ENCODE measurements at places on chromosomes 7 and 10.
A peak's percentile ranks its signal among the peaks of the same experiment; 100 is the strongest.

DNA sequence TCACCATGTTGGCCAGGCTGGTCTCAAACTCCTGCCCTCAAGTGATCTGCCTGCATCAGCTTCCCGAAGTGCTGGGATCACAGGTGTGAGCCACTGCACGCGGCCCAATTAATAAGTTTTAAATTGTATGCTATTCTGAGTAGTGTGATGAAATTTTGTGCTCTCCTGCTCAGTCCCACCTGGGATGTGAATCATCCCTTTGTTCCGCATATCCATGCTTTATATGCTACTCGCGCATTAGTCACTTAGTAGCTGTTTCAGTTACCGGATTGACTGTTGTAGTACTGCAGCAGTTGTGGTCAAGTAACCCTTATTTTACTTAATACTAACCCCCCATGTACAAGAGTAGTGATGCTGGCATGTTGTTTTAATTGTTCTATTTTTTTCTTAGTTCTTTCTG is 47.3 kb upstream of the OIT3 start:
- no peak for DNase-seq

DNA sequence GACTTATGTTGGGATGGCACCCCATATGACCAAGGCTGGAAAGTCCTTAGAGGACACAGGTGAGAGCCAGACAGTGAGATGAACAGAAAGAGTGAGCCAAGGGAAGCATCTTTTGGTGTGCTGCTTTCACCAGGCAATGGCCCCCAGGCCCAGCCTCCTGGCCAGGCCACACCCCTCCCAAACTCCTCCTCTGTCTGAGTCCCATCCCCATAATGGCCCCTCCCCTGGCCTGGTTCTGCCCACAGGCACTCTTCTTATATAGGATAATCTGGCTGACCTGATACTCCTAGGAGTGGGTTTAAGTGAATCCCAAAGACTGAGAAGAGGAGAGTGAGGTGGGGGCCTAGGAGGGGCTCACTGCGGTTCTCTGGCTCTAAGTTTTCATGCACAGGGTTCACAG is 252.5 kb downstream of the RPS24 start:
- peak; percentile 17 for DNase-seq

DNA sequence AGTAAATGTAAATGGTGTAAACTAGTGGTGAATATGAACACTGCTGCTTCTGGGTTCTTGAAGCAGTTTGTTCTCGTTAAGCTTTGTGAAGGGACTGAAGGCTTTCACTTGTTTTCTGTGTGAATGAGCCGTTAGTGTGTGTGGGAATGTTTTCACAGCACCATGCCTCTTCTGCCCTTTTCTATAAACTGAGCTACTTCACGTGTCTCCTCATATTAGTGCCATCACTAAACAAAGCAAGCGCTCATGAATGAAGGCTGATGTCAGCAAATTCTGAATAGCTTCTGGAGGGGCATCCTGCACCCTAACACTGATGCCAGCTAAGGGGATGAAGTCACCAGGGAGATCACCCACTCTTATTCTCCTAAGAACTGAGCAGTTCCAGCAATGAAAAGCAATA is 205.6 kb upstream of the ETV1 start:
- DNase-seq = no peak

GRCh38 chr7:145624618-145625017 is 492.0 kb upstream of the CNTNAP2 start:
- DNase-seq = no peak

DNA sequence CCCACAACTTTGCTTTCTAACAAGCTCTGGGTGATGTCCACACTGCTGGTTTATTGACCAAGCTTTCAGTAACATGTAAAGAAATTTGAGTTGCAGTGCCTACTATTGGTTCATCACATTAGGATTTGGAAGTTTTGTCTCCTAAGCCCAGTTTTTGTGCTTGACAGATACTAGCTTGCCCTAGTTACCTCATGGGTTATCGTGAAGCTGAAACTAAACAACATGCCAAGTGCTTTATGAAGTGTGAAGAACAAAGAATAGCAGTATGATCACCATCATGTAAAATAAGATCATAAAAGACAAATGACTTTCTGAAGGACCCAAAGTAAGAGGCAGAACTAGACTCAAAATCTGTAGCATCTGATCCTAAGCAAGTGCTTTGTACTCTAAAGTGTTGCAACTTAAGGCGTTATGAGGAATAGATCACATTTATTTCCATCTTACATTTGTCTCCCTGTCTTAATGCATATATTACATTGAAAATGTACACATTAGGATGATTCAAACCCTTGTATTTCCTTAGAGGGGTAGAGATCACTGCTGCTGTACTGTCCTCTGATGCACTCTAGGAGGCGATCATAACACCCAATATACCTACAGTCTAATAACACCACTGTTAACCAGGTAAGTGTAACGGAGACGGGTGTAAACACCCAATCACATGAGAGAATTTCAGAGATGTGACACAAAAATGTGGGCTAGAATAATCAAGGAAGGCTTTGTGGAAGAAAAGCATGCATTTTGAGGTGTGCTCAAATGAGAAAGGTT is 71.3 kb downstream of the NRCAM start:
- no peak for DNase-seq

All from aorta (tissue), 5 donors.